RWPE2 (cell line): ENCODE measurements at places on chromosomes 12 and 14.

- H3K4me3 ChIP-seq: no peak overlapping the region
- no peaks in the 10 kb centered on the region for H3K36me3 ChIP-seq
- no peaks in the 10 kb centered on the region for H3K27me3 ChIP-seq
Measured at GRCh38 chr14:68695856-68696255, 97.0 kb downstream of the ZFP36L1 start.

- H3K36me3 ChIP-seq: peaks cover 9% of the 10 kb centered on the region; the same call in 1 of the 2 replicates
- no peaks in the 10 kb centered on the region for H3K27me3 ChIP-seq
- H3K4me1 ChIP-seq: no peaks in the 10 kb centered on the region
Measured at GRCh38 chr12:132837693-132838409, 9.2 kb upstream of the GOLGA3 start.

GRCh38 chr14:102020058-102020971, 55.9 kb downstream of the DYNC1H1 start:
- H3K4me1 ChIP-seq: no peaks in the 10 kb centered on the region
- peaks cover 99% of the 10 kb centered on the region for H3K36me3 ChIP-seq
- DNase-seq: no peak

GRCh38 chr12:103494051-103494733, 1.6 kb downstream of the C12orf42 start:
- no peaks in the 10 kb centered on the region for H3K4me1 ChIP-seq
- H3K36me3 ChIP-seq: no peaks in the 10 kb centered on the region
- peaks cover 19% of the 10 kb centered on the region for H3K27me3 ChIP-seq

- H3K4me1 ChIP-seq: peaks cover 42% of the 10 kb centered on the region
- no peak overlapping the region for H3K27ac ChIP-seq
- H3K27me3 ChIP-seq: no peaks in the 10 kb centered on the region
- H3K36me3 ChIP-seq: peaks cover 29% of the 10 kb centered on the region
- H3K4me3 ChIP-seq: no peak overlapping the region
- DNase-seq: no peak
Measured at GRCh38 chr12:96419576-96420276, 19.5 kb upstream of the CDK17 start.

GRCh38 chr12:75526655-75527511, 15.5 kb upstream of the KRR1 start:
- H3K4me3 ChIP-seq: no peak overlapping the region
- no peaks in the 10 kb centered on the region for H3K36me3 ChIP-seq
- H3K27ac ChIP-seq: no peak overlapping the region

DNA sequence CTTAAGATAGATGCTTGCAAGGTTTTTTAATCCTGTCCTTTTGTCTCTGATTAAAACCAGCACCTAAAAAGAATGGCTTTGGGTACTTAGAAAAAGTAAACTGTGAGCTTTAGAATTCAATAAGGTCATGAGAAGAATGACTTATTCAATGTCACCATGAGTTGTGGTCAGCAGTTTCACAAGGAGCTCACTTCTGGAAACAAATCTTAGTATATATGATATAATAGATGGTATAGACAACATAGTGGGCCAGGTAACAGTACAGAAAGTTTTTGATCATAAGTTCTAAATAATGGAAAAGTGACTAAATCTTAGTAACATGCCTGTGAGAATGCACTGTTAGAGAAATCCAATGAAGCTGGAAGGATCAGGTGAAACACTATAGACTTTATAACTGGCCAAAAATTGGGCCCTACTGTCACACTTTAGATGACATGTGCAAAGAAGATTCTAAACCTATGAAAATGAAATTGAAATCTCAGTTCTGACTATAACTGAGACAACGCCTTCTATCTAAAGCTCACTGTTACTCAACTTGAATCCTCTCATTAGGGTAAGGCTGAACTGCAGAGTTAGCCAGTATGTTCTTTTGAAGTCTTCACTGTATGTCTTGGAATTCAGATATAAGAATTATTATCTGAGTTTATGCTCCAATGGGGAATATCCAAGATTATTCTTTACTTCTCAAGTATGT, 42.4 kb upstream of the RAD51AP1 start:
- no peak overlapping the region for H3K27ac ChIP-seq
- H3K4me3 ChIP-seq: no peak overlapping the region
- H3K27me3 ChIP-seq: no peaks in the 10 kb centered on the region
- H3K36me3 ChIP-seq: peaks cover 79% of the 10 kb centered on the region
- no peak for DNase-seq

- H3K36me3 ChIP-seq: no peaks in the 10 kb centered on the region
- no peak overlapping the region for H3K27ac ChIP-seq
- peaks cover 9% of the 10 kb centered on the region for H3K4me1 ChIP-seq
- no peak for DNase-seq
Measured at GRCh38 chr14:61080591-61081010, 99.6 kb downstream of the SLC38A6 start.

DNA sequence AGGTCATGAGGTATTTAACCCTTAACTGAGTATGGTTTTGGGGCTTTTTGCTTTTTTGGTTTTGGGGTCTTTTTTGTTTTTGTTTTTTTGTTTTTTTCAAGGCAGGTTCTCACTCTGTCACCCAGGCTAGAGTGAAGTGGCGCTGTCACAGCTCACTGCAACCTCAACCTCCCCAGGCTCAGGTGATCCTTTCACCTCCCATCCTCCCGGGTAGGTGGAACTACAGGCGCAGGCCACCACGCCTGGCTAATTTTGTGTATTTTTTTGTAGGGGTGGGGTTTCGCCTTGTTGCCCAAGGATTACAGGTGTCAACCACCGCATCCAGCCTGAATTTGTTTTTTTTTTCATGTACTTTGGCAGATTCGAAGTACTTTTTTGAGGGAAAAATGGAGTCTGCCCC, 19.9 kb downstream of the RAP1B start:
- H3K36me3 ChIP-seq: peaks cover 36% of the 10 kb centered on the region
- no peak overlapping the region for H3K27ac ChIP-seq
- no peaks in the 10 kb centered on the region for H3K27me3 ChIP-seq

DNA sequence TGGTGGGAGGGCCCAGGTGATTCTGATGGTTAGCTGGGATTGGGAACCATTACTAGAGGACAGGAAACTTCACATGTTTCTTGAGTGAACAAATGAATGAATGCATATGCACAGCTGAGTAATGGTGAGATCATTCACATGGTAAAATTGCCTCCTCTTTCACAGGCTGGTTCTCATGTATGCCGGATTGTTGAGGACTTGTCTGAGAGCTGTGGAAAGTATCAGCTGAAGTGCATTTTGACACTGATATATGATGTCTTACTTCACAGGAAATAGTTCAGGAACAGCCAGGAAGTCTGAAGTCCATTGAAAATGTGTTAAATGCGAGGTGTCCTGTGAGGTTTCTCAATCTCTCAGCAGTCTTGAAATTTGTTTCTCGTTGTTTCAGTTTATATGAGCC, 77.6 kb upstream of the DACT1 start:
- DNase-seq: no peak
- H3K4me3 ChIP-seq: no peak overlapping the region
- peaks cover 3% of the 10 kb centered on the region for H3K4me1 ChIP-seq

DNA sequence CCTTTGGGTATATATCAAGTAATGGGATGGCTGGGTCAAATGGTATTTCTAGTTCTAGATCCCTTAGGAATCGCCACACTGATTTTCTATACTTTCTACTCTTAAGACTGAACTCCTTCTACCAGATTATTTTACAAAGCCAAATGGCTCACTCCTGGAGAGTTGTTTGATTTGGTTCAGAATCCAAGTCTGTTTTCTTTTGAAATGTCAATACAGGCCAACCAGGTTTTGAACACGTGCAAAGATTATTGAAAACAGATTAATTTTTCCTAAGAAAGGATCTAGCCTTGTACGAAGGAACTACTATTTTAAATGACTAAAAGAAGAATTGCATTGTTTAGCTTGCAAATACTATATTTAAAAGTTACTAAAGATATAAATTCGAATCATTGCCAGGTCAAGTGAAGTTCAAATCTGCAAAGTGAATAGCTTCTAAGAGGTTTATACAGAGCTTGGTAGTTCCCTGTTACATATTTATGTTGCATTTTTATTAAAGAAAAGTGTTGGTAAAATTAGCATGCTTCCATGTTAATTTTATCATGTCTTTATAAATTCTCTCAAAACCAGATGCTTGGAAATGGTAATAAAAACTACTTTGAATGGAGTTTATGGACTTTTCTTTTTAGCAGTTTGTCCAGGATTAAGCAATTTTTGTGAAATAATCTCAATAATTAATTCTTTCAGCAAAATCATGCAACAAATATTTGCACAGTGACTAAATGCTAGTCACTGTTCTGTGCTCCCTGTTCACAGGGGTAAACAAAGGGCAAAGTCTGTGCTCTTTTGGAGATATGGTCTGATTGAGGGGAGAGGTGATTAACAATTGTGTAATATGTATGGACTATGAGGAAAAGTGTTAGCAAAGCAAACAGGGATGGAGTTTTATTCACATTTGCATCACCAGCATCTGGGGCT, 38.9 kb downstream of the GPR65 start:
- H3K27me3 ChIP-seq: no peaks in the 10 kb centered on the region
- H3K4me3 ChIP-seq: no peak overlapping the region
- no peaks in the 10 kb centered on the region for H3K36me3 ChIP-seq
- no peak for DNase-seq
- H3K27ac ChIP-seq: no peak overlapping the region
- H3K4me1 ChIP-seq: peaks cover 3% of the 10 kb centered on the region

GRCh38 chr14:92382677-92383076, 59.7 kb downstream of the SLC24A4 start:
- no peaks in the 10 kb centered on the region for H3K4me1 ChIP-seq
- no peaks in the 10 kb centered on the region for H3K36me3 ChIP-seq
- no peak overlapping the region for H3K4me3 ChIP-seq
- DNase-seq: no peak

DNA sequence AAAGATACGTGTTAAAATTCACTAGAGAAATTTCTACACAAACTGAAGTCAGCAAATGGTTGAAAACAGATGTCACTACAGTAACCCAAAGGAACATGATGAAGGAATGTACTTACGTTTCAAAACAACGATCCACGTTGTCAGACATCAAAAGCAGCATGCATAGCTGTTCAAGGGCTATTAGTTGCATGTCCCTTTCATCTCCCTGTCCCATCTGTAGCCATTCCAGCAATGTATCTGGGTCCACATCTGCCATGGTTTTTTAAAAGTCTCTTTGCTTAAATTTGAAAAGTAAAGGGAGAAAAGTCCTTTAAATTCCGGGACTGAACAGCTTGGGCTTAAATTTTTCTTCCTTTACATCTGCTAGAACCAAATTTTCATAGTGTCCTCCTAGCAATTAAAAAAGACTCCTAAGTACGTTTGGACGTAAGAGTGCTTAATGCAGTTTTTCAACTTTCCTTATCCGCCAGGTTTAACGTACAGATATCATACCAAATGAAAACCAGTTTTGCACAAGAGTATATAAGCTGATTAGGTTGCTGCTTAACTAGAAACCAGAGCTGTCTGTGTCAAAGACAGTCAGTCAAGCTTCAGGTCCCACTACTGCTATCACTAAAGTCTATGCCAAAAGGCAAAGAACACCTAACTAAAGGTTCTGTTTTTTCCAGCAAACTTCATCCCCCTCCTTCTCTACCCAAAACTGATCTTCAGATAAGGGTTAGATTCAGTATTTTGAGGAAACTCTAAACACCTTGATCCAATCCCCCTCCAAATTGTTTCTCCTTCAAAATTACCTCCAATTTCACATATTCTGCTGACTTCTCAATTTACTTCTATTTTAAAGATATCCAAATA, 1.7 kb downstream of the HECTD1 start:
- H3K27ac ChIP-seq: peak overlapping the region; percentile 82
- DNase-seq: no peak
- no peaks in the 10 kb centered on the region for H3K27me3 ChIP-seq
- peaks cover 44% of the 10 kb centered on the region for H3K36me3 ChIP-seq
- peak overlapping the region; percentile 90 for H3K4me3 ChIP-seq

GRCh38 chr14:43145361-43145760, 1361.7 kb downstream of the FSCB start:
- no peak for DNase-seq
- H3K27me3 ChIP-seq: peaks cover 14% of the 10 kb centered on the region
- no peak overlapping the region for H3K27ac ChIP-seq
- no peak overlapping the region for H3K4me3 ChIP-seq
- peaks cover 4% of the 10 kb centered on the region for H3K4me1 ChIP-seq

DNA sequence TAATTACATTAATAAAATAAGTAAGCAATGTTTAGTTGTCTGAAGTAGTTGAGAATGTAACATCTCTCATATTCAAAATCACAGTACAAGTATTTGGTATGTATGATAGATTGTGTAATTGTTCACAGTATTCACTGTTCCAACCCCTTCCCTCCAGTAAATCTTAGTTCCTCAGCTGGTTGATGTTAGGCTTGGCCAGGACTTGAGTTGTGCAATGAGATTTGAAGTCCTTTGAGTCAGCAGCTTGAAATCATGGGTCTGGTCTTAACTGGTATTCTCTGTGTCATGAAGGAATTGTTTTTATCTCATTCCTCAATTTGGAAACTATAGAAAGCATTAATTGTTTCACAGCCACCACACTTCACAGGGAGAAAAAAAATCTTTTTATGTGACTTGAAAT, 477.1 kb downstream of the FSCB start:
- no peak for DNase-seq
- no peak overlapping the region for H3K4me3 ChIP-seq
- H3K4me1 ChIP-seq: no peaks in the 10 kb centered on the region
- H3K27ac ChIP-seq: no peak overlapping the region

DNA sequence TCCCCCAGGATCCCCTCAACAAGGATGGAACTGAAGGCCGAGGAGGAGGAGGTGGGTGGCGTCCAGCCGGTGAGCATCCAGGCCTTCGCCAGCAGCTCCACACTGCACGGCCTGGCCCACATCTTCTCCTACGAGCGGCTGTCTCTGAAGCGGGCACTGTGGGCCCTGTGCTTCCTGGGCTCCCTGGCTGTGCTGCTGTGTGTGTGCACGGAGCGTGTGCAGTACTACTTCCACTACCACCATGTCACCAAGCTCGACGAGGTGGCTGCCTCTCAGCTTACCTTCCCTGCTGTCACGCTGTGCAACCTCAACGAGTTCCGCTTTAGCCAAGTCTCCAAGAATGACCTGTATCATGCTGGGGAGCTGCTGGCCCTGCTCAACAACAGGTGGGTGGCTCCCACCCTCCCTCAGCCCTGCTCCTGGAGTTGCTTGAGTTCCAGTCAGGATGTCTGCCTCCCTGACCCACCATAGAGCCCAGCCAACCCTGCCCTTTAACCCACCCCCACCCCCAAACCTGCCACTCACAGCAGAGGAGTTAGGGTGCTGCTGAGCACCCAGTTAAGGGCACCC, 1.4 kb downstream of the ASIC1 start:
- no peak overlapping the region for H3K4me3 ChIP-seq
- no peaks in the 10 kb centered on the region for H3K36me3 ChIP-seq
- no peaks in the 10 kb centered on the region for H3K27me3 ChIP-seq
- peaks cover 10% of the 10 kb centered on the region for H3K4me1 ChIP-seq
- no peak overlapping the region for H3K27ac ChIP-seq
- DNase-seq: peak; percentile 47

GRCh38 chr12:113882690-113883089, 83.4 kb downstream of the RBM19 start:
- H3K27me3 ChIP-seq: no peaks in the 10 kb centered on the region
- H3K36me3 ChIP-seq: no peaks in the 10 kb centered on the region
- H3K4me3 ChIP-seq: no peak overlapping the region

GRCh38 chr14:32667791-32668190, 270.9 kb upstream of the NPAS3 start:
- H3K36me3 ChIP-seq: no peaks in the 10 kb centered on the region
- H3K4me3 ChIP-seq: no peak overlapping the region
- peaks cover 3% of the 10 kb centered on the region for H3K27me3 ChIP-seq
- peaks cover 4% of the 10 kb centered on the region for H3K4me1 ChIP-seq
